Smooth muscle cell of the brain vasculature (primary cell): ENCODE measurements at places on chromosomes 2 and 18.

DNA sequence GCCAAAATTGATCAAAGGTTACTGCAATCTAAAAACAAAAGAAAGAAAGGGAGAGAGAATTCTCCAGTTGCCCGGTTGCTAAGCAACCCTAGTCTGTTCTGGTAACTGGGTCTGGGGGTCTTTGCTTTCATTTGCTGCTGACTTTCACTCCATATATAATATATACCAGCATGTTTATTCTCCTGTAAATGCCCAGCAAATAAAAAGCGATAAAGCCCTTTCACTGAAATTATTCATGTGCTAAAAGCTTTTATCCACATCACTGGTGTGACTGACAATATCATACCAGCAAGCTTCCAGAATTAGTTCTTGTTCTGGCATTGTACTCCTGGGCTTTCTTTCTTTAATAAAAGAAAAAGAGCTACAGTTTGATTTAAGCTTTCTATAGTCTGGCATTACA, 75.5 kb upstream of the ST8SIA3 start:
- no peak for DNase-seq

GRCh38 chr2:72927619-72928550, 10.6 kb downstream of the EMX1 start:
- no peak for DNase-seq

GRCh38 chr2:10839813-10840212, 27.2 kb upstream of the PDIA6 start:
- DNase-seq, result no peak

DNA sequence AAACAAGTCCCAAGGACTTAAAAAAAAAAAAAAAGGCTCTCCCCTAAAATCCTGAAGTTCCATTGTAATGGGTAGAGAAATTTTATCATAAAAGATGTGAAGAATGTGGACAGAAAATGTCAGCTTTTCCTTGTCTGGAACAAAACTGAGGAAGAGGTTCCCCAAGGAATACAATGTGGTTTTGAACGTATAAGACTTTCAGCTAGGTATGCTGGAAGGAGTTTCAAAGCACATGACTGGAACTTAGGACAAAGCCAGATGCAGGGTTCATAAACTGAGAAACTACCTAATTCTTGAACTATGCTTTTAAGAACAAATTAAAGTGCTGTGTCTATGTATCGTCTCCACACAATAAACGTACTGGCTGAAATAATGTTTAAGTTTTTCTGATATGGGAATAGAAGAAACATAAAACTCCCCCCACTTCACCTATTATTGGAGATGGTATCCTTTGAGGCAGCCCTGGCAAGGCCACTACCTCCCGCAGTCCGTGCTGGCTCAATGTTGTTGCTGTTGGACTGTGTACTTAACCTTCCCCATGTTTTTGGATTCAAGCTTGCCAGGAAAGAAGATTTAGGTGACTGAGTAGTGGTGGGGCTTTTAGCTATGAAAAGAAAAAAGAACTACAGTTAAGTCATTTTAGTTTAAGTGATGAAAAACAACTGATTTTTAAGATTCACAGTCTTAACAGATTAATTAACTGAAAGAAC, 84.2 kb upstream of the DNER start:
- DNase-seq, result no peak

DNA sequence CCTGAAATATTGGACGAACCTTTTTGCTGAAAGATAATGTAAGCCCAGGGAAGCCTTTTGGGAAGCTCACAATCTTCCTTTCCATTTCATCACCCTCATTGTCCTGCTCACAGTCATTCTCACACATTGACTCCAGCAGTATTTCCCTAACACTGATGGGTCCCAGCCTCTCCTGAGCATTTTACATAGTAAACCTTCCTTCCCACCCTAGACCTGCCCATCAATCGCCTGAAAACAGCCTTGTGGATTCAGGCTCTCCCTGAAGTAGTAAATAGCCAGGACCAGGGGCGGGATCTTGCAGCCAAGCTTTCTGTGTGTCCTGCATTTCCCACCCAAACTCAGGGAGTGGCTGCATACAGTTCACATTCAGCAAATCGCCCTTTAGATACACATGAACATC, 149.9 kb downstream of the CYRIA start:
- no peak for DNase-seq

- no peak for DNase-seq
Observed at GRCh38 chr2:27133195-27133875, 1.1 kb downstream of the PREB start.
